GM23338 (cell line): ENCODE measurements at places on chromosomes 12 and 14. TPM values are rescaled to one million over a fixed set of nuclear protein-coding genes. Genes with fewer than 3 reads are reported as not detected.

- H3K4me3 ChIP-seq = no peak overlapping the region
- DNase-seq = no peak
- H3K27ac ChIP-seq = peak overlapping the region; percentile 73; the same call in 1 of the 2 replicates
- H3K27me3 ChIP-seq = no peaks in the 10 kb centered on the region
- H3K4me1 ChIP-seq = peaks cover 22% of the 10 kb centered on the region
Measured at GRCh38 chr12:100528471-100529127, 44.9 kb upstream of the GAS2L3 start.

- no peaks in the 10 kb centered on the region for H3K36me3 ChIP-seq
- no peak overlapping the region for H3K27ac ChIP-seq
- no peak for DNase-seq
- peaks cover 15% of the 10 kb centered on the region for H3K4me1 ChIP-seq
Measured at GRCh38 chr14:23348297-23348655, 4.4 kb downstream of the SLC22A17 start.

DNA sequence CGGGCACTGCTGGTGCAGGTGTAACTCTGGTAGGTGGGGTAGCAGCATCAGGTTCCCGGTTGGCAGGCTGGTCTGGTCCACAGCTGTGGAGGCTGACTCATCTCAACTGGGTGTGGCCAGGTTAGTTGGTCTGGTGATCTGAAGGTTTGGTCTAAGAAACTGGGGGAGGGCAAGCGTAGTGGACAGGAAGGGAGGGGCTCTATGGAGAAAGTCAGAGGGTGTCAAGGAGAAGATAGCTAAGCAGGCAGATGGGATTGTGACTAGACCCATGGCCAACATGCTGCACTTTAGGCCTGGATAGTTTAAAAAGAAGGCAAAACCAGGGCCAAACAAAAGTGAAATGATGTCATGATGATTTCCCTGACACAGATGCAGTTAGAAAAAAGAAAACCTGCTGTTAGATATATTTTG is 7.9 kb downstream of the TRIM9 start:
- no peak overlapping the region for H3K4me3 ChIP-seq
- H3K4me1 ChIP-seq = no peaks in the 10 kb centered on the region
- H3K27me3 ChIP-seq = peaks cover 1% of the 10 kb centered on the region

GRCh38 chr12:119751961-119752360 is 84.0 kb downstream of the PRKAB1 start:
- H3K36me3 ChIP-seq = 0 out of 2 replicates have a peak, but pooled peaks cover 12% of the 10 kb centered on the region
- no peak overlapping the region for H3K4me3 ChIP-seq
- H3K4me1 ChIP-seq = no peaks in the 10 kb centered on the region

DNA sequence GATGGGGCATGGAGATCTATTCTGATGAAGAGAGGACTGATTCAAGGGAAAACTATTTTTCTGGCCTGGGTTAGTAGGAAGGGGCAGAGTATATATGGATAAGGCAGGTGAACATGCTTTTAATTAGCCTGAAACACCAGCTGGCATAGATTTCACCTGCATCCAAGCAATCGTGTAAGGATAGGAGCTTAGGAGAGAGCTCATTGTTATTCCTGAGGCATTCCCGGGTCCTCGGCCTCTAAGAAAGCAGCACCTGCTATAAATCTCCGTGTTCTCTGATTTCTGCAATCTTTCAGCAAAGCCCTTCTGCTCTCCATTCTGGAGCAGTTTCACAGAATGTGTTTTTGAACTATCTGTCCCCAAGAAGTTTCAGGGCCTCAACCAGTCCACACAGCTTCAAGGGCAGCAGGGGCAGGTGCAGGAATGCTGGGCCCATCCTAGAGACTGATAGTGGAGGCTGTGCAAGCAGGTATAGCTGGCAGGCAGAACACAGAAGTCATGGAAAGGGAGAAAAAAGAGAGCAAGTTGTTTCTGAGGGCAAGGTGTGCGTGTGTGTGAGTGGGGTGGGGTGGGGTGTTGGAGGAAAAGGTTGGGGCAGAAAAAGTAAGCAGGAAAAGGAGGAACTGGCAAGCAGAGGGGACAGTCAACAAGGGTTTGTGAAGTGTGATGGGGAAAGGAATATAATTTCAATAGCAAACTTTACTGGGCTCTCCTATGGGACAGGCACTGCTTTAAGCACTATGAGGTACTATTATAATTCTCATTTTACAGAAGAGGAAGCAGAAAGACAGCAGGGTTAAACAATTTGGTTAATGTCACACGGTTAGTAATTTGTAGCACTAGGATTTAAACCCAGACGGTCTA is 203.7 kb upstream of the SSTR1 start:
- no peaks in the 10 kb centered on the region for H3K27me3 ChIP-seq
- peak; percentile 48 for DNase-seq
- peaks cover 43% of the 10 kb centered on the region for H3K4me1 ChIP-seq
- no peak overlapping the region for H3K4me3 ChIP-seq
- H3K36me3 ChIP-seq = no peaks in the 10 kb centered on the region

GRCh38 chr12:118015944-118016343 is 559 bp upstream of the RFC5 start:
- H3K4me1 ChIP-seq = peaks cover 13% of the 10 kb centered on the region
- H3K27me3 ChIP-seq = no peaks in the 10 kb centered on the region
- H3K4me3 ChIP-seq = peak overlapping the region; percentile 98

- peak overlapping the region; percentile 94 for H3K27ac ChIP-seq
- H3K4me1 ChIP-seq = peaks cover 38% of the 10 kb centered on the region
- H3K27me3 ChIP-seq = no peaks in the 10 kb centered on the region
- no peak for DNase-seq
Measured at GRCh38 chr12:49809381-49809905, 18.8 kb downstream of the NCKAP5L start.

DNA sequence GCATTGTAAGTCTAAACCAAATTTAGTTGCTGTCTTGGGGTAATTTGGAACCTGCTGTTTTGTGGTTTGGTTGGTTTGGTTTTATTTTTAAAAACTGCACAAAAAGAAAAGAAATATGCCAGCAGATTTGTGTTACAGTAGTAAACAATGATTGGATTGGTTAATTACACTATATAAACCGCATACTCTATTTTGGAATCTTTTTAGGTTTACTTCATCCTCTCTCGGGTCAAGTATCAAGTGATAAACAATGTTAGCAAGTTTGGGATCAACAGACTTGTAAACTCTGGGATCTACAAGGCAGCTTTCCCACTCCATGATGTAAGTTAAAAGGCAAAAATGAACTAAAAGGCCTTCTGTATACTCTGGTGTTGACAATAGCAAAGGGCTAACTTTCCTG is 132.4 kb downstream of the ANO6 start:
- H3K27ac ChIP-seq = no peak overlapping the region
- no peak overlapping the region for H3K4me3 ChIP-seq
- no peak for DNase-seq

GRCh38 chr14:23441076-23441475 is 5.6 kb upstream of the MYH7 start:
- H3K27me3 ChIP-seq = no peaks in the 10 kb centered on the region
- DNase-seq = no peak
- peaks cover 21% of the 10 kb centered on the region for H3K4me1 ChIP-seq

- DNase-seq = no peak
- H3K27ac ChIP-seq = no peak overlapping the region
- H3K4me3 ChIP-seq = no peak overlapping the region
- no peaks in the 10 kb centered on the region for H3K4me1 ChIP-seq
Measured at GRCh38 chr12:85568395-85569103, 267.7 kb downstream of the RASSF9 start.

DNA sequence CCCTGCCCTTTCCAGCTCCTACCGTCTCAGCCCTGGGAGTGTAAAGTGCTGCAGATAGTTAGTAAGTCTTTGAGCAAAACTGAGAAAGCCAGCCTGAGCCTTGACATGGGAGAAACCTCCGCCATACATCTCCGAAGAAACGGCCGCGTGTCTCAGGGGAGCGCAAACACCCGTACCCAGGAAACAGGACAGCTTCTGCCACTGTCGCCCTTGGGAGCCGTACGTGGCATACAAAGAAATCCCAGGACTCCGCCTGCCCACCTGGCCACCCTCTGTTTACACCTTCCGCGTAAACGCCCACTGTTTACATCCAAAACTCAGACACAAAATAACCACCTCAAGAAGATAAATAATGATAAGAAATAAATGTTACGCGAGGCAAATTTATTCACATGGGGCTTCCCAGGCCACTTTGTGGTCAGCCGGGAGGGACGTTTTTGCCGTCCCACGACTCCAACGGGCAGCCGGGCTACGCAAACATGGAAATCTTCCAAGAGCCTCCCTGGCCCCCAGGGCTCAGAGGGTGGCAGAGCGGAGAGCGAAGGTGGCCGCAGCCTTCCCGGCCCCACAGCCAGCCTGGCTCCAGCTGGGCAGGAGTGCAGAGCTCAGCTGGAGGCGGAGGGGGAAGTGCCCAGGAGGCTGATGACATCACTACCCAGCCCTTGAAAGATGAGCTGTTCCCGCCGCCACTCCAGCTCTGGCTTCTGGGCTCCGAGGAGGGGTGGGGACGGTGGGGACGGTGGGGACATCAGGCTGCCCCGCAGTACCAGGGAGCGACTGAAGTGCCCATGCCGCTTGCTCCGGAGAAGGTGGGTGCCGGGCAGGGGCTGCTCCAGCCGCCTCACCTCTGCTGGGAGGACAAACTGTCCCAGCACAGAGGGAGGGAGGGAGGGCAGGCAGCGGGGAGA is at the start of gene BDKRB2:
BDKRB2 (plus strand) TSS at position 689 of the 908 bp plus-strand sequence. CDS start 32,269 bp downstream, outside the sequence.
- no peak within 1 kb of the TSS for H3K27ac ChIP-seq
- DNase-seq = peak; percentile 86
- H3K4me3 ChIP-seq = peak within 1 kb of the TSS; percentile 63
- H3K27me3 ChIP-seq = peaks cover 26% of the 10 kb centered on the region
- no peaks in the 10 kb centered on the region for H3K36me3 ChIP-seq
- peaks cover 6% of the 10 kb centered on the region; the same call in 1 of the 2 replicates for H3K4me1 ChIP-seq

- H3K4me1 ChIP-seq = peaks cover 10% of the 10 kb centered on the region; the same call in 1 of the 2 replicates
- H3K36me3 ChIP-seq = no peaks in the 10 kb centered on the region
- no peak for DNase-seq
- peaks cover 56% of the 10 kb centered on the region for H3K27me3 ChIP-seq
- H3K4me3 ChIP-seq = no peak overlapping the region
Measured at GRCh38 chr12:47903151-47903611, 1.6 kb downstream of the VDR start.

DNA sequence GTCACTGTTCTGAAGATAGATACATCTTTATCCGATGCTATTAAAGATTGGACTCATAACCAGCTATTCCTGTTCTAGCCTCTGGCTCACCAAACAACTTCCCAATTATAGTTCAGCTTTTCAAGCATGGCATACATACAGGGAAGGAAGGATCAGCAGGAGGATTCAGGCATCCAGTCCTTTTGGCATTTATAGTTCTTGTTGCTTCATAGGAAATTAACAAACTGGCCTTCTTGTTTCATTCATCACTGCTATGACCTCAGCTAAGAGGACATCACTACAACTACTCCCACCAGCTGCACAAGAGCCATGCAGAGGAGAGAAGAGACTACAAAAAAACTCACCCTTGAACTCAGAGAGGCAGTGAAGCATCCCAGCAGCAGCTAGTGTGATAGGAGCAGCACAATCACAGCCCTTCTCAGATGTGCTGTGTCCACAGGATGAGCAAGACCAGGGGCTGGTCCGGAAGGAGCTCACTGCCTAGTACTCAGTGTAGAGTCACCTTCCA is 100.5 kb downstream of the SPTSSA start:
- no peak overlapping the region for H3K27ac ChIP-seq
- no peak overlapping the region for H3K4me3 ChIP-seq
- no peaks in the 10 kb centered on the region for H3K27me3 ChIP-seq
- no peaks in the 10 kb centered on the region for H3K36me3 ChIP-seq

- DNase-seq = no peak
- no peak overlapping the region for H3K4me3 ChIP-seq
- 0 out of 2 replicates have a peak, but pooled peaks cover 5% of the 10 kb centered on the region for H3K4me1 ChIP-seq
Measured at GRCh38 chr14:91929700-91930099, 17.8 kb downstream of the FBLN5 start.

- no peaks in the 10 kb centered on the region for H3K4me1 ChIP-seq
- no peak for DNase-seq
- H3K27ac ChIP-seq = no peak overlapping the region
- no peaks in the 10 kb centered on the region for H3K27me3 ChIP-seq
- H3K36me3 ChIP-seq = no peaks in the 10 kb centered on the region
Measured at GRCh38 chr12:27588776-27589175, 64.8 kb downstream of the PPFIBP1 start.

DNA sequence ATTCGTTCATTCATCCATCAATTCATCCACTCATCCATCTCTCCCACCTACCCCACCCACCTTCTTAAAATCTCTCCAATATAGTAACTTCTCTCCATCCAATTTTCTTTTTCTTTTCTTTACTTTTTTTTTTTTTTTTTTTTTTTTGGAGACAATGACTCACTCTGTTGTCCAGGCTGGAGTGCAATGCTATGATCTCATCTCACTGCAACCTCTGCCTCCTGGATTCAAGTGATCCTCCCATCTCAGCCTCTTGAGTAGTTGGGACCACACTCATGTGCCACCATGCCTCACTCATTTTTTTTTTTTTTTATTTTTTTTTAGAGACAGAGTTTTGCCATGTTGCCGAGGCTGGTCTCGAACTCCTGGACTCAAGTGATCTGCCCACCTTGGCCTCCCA is 118.4 kb downstream of the SUDS3 start:
- no peak for DNase-seq
- H3K27me3 ChIP-seq = no peaks in the 10 kb centered on the region
- no peak overlapping the region for H3K4me3 ChIP-seq
- no peaks in the 10 kb centered on the region for H3K36me3 ChIP-seq
- H3K4me1 ChIP-seq = no peaks in the 10 kb centered on the region; the same call in 1 of the 2 replicates

DNA sequence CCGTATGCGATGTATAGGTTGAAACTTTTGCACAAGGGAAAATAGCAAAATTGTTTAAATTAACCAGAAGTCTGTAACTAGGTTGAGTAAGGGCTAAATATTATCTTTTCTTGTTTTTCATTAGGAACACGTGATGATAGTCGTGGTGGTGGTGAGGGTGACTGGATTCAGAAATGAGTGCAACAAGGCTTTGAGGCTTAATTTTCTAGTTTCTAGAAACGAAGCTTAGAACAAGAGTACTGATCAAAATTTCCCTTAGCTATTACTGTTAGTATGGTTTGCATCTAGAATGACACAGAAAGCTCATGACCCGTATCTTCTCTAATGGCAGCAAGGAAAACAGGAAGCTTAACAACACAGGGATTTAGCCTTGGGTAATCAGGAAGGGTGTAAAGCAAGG is 7.0 kb downstream of the SLIRP start:
- H3K36me3 ChIP-seq = peaks cover 66% of the 10 kb centered on the region
- no peak for DNase-seq
- H3K27me3 ChIP-seq = no peaks in the 10 kb centered on the region
- no peak overlapping the region for H3K4me3 ChIP-seq

Gene GPR137C
- 3.3 and 5.2 TPM in 2 replicates for total RNA-seq

Gene HNRNPA1
- 1,104 and 1,281 TPM in 2 replicates for total RNA-seq

Gene IAPP
- not detected in 2 replicates for total RNA-seq

Gene TPPP2
- not detected in 2 replicates for total RNA-seq

Gene DHRS1
- total RNA-seq = 15.4 and 22.7 TPM in 2 replicates

Gene PAX9
- not detected in 2 replicates for total RNA-seq

Gene TAS2R7
- total RNA-seq = not detected in 2 replicates

Gene RD3L
- total RNA-seq = not detected in 2 replicates

Gene KRT6C
- not detected in 2 replicates for total RNA-seq

Gene RFX4
- 2.1 TPM in 1 of 2 replicates, not detected in the other for total RNA-seq

Gene ADAM20
- 1.7 and 2.1 TPM in 2 replicates for total RNA-seq
